Activated naive CD4-positive, alpha-beta T cell treated with anti-CD3 and anti-CD28 coated beads, Interleukin-2, amount 10 ng/mL, durations not matched to agents 7 days and 5 days (primary cell): ENCODE measurements at places on chromosomes 4 and X.

DNA sequence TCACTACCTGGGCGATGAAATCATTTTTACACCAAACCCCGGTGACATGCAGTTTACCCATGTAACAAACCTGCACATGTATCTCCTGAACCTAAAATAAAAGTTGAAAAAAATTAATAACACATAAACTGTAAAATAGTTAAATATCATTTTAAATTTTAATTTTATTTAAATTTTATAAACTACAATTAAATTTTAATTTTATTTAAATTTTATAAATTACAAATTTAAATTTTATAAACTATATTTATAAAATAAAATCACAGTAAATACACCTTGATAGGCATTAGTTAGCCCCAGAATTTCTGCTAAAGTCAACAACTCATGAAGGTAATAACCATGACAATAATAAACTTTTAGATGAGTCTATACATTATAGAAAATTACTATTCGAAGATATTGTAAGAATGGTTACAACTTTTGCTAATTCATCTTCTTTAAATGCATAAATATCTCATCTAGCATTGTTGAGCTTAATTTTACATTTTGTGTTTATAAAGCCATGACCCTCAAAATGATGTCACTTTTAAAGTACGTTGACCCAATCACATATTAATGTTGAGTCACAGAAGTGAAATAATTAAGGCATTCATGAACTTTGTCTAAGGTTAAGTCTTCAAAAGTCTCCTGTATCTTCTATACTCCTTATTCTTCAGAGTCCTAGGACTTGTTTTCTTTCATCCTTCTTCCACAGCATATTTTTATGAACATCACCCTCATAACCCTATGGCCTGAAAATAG is 755.8 kb upstream of the LCORL start:
- DNase-seq: no peak

GRCh38 chr4:134470544-134470943 is 269.0 kb upstream of the PABPC4L start:
- no peak for DNase-seq

DNA sequence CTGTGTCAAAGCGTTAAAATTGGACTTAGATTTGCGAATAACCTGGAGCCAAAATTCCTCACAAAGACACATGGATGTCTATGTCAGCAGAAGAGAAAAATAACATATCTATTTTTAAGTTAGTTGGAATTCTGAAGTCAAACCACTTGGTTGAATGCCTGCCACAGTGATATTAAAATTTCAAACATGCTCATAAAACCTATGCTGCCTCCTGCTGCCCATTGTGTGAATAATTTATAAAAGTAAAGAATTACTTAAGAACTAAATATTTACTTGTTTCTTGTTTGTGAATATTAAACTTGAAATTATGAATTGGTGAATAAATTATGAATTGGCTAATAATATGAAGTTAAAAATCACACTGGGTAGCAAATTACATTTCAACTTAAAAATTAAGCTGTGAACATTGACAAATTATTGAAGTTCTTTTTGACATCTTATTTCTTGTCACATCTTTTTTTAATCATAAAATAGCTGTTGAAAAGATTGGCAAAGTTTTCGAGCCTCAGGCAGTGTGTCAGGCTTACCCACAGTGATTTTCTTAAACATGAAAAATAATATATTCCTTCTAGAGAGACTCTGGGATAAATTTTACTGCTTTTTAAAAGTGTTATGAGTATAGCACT is 35.4 kb downstream of the FABP2 start:
- DNase-seq: peak; percentile 47

DNA sequence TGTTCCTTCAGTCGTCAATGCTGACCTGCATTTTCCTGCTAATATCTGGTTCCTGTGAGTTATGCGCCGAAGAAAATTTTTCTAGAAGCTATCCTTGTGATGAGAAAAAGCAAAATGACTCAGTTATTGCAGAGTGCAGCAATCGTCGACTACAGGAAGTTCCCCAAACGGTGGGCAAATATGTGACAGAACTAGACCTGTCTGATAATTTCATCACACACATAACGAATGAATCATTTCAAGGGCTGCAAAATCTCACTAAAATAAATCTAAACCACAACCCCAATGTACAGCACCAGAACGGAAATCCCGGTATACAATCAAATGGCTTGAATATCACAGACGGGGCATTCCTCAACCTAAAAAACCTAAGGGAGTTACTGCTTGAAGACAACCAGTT is 12.6 kb downstream of the TLR8 start:
- DNase-seq: no peak

DNA sequence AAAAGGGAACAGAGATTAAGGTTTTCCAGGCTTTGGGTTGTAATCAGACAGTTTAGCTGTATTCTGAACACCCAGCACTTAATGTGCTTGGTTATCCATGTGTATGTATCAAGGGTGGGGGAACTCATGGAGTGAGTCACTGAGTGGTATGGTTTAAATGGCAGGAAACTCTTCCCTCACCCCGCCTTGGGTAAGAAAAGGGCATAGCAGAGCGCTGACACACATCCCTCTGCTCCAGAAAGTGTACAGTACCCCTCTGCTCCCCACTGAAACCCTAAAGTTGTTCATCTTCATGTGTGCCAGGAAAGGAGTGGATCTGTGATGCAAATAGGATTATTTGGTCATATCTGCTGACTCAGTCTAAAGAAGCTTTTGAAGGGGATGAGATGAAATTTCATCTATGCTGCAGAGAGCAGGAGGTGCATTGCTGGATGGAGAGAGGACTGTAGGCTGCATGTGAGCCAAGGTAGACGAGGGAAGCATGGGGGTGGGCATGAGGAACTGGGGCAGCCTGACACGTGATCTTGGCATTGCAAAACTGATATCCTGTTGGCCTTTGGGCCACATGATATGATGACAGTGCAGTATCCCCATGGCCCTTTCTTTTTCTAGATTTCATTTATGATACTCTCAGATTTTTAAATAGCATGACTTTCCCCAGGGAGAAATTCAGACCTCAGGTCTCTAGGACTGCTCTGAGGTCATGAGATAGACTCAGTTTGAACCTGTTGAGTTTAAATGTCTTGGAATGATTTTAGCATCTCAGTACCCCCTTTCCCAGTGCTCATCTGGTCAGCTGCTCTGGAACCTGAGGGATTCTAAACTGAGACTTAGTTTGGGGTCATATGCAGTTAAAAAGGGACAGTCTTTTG is 84.8 kb downstream of the TMEM164 start:
- no peak for DNase-seq

DNA sequence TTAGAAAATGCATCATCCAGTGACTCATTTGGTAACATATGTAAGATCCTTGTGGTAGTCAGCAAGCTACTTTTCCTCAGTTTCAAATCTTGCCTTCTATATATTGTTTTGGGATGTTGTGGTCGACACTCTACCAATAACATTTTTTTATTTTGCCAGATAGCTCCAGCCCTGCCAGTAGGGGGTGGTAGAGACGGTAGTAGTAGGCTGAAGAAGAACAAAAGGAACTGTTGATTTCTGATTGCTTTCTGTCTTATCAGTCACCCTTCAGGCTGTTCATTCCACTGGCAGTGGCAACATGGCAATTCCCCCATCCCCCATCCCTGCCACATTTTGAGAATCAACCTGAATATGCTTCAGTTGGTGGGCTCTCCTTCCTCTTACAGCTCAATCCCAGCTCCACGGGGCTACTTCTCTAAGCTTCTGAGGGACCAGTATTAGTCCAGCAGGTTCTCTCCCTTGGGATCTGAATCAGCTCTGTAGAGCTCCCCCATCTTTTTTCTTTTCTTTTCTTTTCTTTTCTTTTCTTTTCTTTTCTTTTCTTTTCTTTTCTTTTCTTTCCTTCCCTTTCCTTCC is 171.5 kb upstream of the VEGFC start:
- no peak for DNase-seq

DNA sequence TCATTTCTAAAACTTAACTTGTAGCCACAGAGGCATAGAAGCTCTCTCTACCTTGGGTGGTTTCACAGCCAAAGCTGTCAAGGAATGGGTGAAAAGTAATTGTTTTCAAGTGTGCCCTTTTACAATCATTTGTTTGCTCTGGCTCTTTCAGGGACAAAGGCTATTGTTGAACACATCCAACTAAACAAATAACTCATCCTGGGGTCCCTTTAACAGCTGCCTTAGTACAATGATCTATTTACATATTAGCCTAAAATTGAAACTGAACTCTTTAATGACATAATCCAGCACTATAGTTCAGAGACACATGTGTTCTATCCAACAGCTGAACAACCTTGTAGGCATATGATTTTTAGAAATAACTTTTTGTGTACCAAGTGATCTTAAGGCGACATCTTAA is 3.7 kb downstream of the HHIP start:
- no peak for DNase-seq

- DNase-seq: no peak
Observed at GRCh38 chr4:67892905-67893304, 9.1 kb upstream of the TMPRSS11D start.

- DNase-seq: no peak
Observed at GRCh38 chr4:14178421-14178820, 550.9 kb upstream of the BOD1L1 start.

DNA sequence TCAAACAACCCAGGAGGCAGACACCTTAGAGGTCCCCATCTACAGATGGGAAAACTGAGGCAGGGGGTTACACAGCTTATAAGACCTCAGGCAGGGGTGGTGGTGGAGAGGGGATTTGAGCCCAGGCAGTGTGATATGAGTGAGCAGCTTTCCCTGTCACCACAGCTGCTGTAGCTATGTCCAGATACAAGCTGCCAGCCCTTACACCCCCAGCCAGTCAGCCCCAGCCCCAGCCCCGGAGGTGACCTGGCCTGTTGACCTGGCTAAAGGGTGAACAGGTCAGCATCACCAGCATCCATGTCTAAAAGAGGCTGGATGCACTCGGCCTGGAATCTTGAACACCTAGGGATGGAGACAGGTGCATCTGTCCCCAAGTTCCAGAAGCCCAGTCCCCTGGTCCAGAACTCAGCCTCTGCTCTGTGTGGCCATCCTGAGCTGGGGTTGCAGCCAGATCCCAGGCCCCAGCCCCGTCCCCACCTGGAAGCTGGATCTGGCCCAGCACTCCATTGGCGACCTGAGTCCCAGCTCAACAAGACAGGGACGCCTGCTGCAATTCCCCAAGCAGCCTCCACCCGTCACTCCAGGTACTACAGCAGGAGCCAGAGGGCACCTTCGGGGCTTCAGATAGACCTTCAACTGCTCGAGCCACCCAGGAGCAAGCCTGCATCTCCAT is 89.5 kb downstream of the JAKMIP1 start:
- no peak for DNase-seq

GRCh38 chrX:28158019-28158777 is 176.9 kb upstream of the DCAF8L1 start:
- no peak for DNase-seq

- no peak for DNase-seq
Observed at GRCh38 chr4:104488151-104488550, 6.5 kb downstream of the CXXC4 start.

- peak; percentile 64 for DNase-seq
Observed at GRCh38 chrX:154412468-154412867, 1.1 kb downstream of the TAFAZZIN start.

GRCh38 chrX:31240982-31241381 is 169.1 kb upstream of the FTHL17 start:
- no peak for DNase-seq

- DNase-seq: no peak
Observed at GRCh38 chr4:170127758-170128157, 38.0 kb upstream of the AADAT start.

- DNase-seq: no peak
Observed at GRCh38 chr4:36180206-36180605, 64.1 kb downstream of the ARAP2 start.

GRCh38 chr4:74692972-74693371 is 101.4 kb downstream of the BTC start:
- no peak for DNase-seq

DNA sequence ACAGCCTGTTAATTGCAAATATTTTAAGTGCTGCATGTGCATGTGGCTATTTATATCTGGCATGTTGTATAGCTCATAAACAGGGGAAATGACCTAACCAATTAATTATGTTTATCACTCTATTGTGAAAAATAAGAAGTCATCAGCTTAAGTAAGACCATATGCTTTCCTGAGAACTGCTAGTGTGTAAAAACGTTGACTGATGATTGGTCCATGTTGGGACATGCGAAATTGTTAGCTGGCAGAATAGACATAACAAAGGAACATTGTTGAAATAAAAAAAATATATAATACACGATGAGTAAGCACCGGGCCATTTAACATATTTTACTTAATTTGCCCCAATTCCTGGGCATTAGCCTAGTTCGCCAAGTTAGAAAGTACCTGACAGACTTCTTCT is 207.5 kb downstream of the ANK2 start:
- no peak for DNase-seq

- DNase-seq: no peak
Observed at GRCh38 chr4:113604955-113605354, 156.6 kb downstream of the CAMK2D start.

DNA sequence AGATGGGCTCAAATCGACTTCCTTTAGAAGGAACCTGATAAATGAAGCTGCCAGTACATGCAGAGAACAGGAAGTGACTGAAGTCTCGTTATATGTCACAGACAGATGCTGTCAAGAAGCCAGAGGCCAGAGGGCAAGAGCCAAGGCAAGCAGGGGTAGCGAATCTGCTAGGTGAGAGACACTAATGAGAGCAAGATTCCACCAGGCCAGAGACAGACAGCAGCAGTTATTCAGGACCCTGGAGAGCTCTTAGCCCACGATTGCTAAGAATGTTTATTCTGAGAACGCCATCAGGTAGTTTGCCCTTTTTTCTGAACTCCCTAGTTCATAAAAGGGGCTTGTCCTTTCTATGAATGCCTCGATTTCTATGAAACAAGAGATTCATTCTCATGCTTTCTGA is 73.7 kb downstream of the BEND2 start:
- peak; percentile 24 for DNase-seq

- no peak for DNase-seq
Observed at GRCh38 chrX:30217465-30217864, 2.1 kb downstream of the MAGEB2 start.

DNA sequence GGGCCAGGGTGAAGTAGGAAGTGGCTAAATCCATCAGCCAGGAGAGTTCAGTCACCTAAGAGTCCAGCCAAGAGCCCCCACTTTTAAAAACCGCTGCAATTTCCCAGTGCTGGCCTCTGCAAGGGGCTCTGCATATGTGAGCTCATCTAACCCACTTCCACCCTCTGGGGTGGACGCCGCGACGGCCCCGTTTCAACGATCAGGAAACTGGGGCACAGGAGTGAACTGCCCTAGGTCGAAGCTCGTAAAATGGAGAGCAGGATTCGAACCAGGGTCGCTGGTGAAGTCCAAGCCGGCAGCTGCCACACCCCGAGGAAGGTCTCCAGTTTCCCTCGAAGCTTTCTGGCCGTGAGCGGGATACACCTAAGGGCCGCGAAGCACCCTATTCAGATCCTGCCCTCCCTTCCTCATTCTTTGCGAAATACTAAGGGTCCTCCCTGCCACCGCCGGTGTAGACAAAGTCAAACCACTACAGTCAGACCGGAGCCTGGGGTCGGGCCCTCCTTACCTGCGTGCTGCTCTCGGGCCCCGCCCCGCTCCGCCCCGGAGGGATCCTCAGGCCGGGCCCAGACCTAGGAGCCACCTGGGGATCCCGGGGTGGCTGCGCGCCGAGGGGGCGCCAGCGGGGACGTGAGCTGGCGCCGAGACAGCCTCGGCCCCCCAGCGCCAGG is 446 bp downstream of the EVC2 start:
- DNase-seq: no peak

- no peak for DNase-seq
Observed at GRCh38 chrX:40542972-40543371, 37.8 kb upstream of the ATP6AP2 start.

GRCh38 chr4:157942017-157942416 is 230.8 kb downstream of the GASK1B start:
- DNase-seq: no peak
